ENCODE measurements at places on chromosomes 13 and 19. TPM values are rescaled to one million over a fixed set of nuclear protein-coding genes. Genes with fewer than 3 reads are reported as not detected.

The KLK14 gene
- total RNA-seq: not detected

The CEACAM1 gene
- 2.2 TPM for total RNA-seq

GRCh38 chr13:51793570-51794271 lies 10.2 kb downstream of the DHRS12 start:
- peak; percentile 82 for DNase-seq

GRCh38 chr13:31675440-31675953 lies 63.8 kb upstream of the RXFP2 start:
- no peak for DNase-seq

- DNase-seq: no peak
These were observed 183.2 kb upstream of the GPR12 start for GRCh38 chr13:26943748-26944147.

- no peak for DNase-seq
These were observed 1.7 kb downstream of the KLK4 start for GRCh38 chr19:50909240-50910070.

The GAMT gene
- 117 TPM for total RNA-seq

The CGB8 gene
- 4.7 TPM for total RNA-seq

The PSG4 gene
- 75.6 TPM for total RNA-seq

The CD70 gene
- 57.3 TPM for total RNA-seq

DNA sequence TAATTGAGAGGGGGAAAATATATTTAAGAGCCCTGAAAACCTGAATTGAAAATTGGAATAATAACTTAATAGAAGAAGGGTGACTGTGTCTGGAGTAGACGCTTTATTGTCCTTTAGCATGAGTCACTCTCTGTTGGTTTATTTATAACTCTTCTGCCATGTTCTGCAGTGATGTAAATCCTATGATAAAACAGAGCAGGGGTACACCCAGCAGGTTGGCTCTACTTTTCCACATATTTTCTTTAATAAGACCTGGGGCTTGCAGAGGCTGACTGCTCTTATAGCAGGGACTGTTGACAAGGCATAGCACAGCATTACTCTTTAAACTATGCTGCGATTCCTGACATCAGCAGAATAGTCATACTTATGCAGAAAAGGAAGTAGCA lies 389.9 kb upstream of the PCDH9 start:
- DNase-seq: peak; percentile 67

DNA sequence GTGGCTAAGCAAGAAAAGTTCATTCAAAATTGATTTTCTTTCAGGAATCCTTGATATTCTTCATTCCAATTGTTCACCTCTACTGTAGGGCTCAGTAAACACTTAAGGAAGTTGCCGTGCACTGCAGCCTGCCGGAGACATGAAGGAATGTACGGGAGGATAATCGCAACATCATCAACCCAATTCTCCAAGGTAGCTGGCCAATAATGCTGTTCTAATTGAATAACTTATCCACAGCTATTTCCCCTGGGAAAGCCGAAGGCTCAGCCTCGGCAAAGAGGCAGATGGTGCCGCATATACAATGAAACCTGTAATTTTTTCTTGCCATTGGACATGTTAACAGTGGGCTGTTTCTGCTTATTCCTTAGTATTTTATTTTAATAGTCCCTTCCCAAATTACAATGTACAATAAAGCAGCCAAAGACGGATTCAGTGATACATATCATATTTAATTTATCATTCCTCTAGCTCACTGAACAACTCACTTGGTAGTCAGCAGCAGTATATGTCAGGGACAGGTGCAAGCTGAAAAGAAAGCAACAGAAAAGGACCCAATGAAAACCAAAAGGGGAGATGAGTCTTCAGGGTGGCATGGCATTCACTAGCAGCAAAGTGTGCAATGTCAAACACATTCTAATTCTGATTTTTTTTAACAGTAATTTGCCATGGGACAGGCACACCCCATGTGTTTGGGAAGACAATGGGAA lies 420.5 kb upstream of the KLF12 start:
- DNase-seq: no peak

DNA sequence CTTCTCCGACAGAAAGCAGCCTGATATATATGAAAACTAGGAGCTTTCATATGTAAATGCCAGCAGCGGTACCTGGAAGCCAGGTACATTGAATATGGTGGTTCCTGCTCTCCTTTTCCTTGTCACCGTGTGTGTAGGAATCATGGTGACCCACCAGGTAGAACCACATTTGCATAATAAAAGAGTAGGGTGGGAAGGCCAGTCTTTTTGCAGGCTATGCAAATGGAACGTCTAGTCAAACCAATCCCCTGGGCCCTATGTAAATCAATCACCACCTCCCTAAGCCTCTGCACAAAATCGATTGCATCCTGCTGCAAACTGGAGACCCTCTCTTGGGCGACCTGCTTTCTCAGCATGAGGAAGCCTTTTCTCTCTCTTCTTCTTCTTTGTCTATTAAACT lies 22.2 kb upstream of the ZNF181 start:
- DNase-seq: no peak

DNA sequence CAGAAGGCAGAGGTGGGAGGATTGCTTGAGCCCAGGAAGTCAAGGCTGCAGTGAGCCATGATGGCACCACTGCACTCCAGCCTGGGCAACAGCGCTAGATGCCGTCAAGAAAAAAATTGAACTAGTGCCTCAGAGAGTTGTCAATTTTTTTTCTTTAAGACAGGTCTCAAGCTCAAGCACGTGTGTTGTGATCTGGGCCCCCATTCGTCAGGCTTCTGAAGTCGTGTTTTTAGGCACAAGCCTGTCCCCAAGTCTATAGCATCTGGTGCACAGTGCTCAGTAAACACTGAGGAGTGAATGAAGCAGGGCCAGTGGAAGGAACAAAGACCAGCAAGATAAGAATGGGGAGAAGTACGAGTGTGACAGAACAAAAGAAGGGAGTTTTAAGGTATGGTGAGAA lies 23.7 kb upstream of the LAMP1 start:
- DNase-seq: no peak

The CLEC17A gene
- total RNA-seq: not detected

- DNase-seq: no peak
These were observed 180.4 kb downstream of the ZNF536 start for GRCh38 chr19:30552593-30552992.

The NALCN gene
- 0.60 TPM for total RNA-seq

DNA sequence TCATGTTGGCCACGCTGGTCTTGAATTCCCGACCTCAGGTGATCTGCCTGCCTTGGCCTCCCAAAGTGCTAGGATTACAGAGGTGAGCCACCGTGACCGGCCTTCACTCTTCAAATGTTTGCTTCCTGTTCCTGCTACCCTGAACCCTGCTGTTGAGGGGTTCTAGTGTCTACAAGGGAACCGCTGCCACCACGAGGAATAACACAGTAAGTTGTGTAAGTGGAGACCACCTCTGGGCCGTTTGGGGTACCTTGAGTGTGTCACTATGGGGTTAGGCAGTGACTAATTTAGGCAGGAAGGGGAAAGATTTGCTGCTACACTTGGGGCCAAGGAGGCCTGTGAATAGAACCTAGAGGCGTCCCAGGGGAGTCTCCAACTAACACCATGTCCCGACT lies 2.2 kb upstream of the MYADM start:
- DNase-seq: peak; percentile 72

GRCh38 chr19:57978586-57979289 lies 4.4 kb upstream of the C19orf18 start:
- DNase-seq: no peak

DNA sequence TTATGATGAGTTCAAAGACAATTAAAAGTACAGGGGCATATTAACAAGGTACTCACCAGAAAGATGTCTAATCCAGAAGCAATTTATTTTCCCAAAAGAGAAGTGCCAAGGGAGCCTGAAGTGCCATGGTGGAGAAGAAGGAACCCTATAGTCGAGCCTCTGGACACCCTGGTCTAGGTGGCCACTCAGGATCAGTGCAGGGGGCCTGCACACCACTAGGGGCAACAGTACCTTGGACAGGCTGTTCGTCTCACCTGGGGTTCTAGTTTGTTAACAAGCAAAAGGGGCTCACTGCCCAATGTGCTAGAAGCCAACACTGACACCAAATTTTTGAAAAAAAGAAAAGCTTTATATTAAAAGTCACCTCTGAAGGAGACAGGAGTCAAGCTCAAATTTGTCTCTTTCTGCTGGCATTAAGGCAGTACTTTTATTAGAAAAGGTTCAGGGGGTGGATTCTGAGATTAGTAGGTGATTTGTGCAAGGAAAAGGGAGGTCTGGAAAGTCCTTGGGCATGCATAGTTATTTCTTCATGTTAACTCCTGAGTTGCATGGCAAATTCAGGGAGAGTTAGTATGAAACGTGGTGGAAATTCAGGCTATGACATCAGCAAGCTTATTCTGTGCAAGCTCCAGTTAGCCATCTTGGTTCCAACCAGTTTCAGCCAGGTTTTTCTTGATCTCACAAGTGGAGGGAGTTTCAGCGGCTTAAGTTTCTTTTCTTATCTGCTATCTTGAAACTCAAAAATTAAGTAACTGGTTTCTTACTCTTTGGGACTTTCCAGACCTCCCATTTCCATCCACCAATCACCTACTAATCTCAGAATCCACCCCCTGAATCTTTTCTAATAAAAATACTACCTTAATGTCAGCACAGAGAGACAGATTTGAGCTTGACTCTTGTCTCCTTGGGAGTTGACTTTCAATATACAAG lies 884 bp upstream of the CBY2 start:
- no peak for DNase-seq

GRCh38 chr19:32717496-32717895 lies 2.1 kb upstream of the TDRD12 start:
- no peak for DNase-seq

GRCh38 chr19:1066251-1066747 lies 668 bp upstream of the ARHGAP45 start:
- peak; percentile 57 for DNase-seq

DNA sequence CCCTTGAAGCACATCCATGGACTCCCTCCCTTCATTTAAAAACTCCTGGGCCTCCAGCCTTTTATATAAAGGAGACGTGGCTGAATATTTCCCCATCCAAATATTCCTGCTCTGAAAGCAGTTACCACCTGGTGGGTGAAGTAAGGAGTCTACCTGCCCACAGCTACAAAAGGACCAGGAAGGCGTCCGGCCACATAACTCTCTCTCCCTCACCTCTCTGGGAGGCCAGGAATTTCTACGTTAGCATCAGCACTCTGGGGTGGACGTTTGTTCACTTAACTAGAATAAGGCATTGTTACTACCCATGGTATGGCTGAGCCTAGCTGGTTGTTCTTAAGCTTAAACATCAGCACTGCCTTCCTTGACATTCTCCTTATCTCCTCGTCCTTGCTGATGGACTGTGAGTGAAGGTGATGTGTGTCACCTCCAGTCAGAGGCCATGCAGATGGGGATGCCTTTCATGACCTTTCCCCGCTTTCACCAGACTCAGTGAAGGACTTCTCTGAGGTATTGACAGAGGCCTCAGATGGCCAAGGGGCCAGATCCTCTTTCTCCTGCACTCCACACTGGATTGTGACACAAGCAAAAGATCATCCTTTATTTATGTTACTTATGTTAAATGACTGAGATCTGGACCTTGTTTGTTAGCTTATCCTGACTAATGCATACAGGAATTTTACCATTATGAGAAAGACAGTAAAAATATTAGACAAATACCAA lies 22.2 kb upstream of the KPNA3 start:
- DNase-seq: no peak

DNA sequence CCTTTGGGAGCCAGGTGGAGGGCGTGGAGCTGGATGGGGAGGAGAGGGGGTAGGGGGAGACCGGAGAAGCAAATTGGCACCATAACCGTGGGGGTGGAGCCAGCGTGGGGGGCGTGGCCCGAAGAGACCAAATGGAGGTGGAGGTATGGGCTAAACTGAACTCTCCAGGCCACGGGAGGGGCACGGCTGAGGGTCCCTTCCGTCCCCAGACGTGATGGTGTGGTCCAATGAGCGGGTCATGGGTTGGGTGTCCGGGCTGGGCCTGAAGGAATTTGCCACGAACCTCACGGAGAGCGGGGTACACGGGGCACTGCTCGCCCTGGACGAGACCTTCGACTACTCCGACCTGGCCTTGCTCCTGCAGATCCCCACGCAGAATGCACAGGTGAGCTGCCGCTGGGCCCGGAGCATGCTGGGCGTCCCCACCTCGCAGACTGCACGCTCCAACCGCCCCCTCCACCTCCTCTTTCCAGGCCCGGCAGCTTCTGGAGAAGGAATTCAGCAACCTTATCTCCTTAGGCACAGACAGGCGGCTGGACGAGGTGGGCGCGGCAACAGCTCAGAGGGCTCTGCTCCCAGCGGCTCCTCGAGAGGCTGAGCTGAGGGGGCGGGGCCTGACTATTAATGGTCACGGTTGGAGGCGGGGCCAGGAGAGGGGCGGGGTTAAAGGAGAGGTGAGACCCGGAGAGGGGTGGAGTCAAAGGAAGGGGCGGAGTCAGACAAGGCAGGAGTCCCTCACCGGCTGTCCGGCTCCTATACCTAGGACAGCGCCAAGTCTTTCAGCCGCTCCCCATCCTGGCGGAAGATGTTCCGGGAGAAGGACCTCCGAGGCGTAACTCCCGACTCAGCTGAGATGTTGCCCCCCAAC lies 6.2 kb downstream of the HRC start:
- peak; percentile 87 for DNase-seq

The GPC5 gene
- total RNA-seq: not detected

GRCh38 chr13:80590551-80590950 lies 249.6 kb upstream of the SPRY2 start:
- no peak for DNase-seq

GRCh38 chr19:3575260-3575741 lies 2.6 kb downstream of the HMG20B start:
- no peak for DNase-seq

DNA sequence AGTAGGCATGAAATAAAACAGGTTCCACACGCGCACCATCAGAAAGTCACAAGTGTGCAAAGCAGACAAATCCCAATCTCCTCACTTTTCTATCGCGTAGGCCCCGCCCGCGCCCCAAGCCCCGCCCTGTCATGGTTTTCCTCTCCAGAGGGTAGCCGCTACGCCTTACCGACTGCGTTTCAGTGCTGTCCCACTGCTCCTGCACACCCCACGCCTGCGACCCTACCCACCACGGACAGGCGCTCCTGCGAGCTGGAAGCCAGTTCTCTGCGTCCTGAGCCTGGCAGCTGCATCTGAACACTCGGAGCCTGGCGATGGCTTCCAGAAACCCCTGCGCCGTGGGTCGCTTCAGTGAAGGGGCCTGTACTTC lies 379 bp upstream of the ZNF470 start:
- no peak for DNase-seq

The CDX2 gene
- not detected for total RNA-seq

DNA sequence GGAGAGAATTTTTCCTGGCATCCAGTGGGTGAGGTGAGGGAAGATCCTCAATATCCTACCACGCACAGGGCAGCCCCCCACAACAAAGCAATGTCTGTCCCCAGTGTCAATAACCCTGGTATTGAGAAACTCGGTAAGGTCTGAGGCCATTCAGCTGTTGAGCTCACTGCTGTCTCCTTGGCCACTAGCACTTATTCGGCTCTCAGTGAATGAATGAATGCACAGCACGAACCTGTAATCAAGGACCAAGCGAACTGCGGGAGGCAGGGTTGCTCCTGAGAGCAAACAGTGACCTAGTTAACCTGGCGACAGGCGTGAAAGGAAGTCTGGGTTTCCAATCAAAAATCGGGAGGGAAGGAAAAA lies 640 bp downstream of the ZSCAN5A start:
- no peak for DNase-seq

The PROSER3 gene
- total RNA-seq: 7.0 TPM

DNA sequence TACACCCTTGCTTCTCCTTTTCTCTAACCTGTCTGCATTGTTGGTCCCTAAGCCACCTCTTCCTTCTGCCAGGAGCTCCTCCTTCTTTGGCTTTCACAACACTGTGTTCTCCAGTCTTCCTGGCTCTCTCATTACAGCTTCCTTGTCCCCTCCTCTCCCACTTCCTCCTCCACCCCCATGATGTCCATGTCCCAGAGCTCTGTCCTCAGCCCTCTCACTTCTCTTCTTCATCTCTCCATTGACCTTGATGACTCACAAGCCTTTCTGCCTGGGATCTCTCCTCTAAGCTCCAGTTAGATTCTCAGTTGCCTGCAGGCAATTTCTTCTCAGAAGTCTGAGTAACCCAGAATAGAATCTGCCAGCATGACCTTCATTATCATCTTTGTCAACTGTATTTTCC lies 100.3 kb upstream of the WASF3 start:
- DNase-seq: peak; percentile 57
